ENCODE measurements at places on chromosomes 11 and 22. TPM values are rescaled to one million over a fixed set of nuclear protein-coding genes. Genes with fewer than 3 reads are reported as not detected.

LINC01488 gene
- polyA plus RNA-seq, result 0.06 TPM

RPS6KA4 gene
- 16.1 TPM for polyA plus RNA-seq

OR5D13 gene
- polyA plus RNA-seq, result not detected

LRFN4 gene
- polyA plus RNA-seq, result 40.3 TPM

TRPM5 gene
- 0.08 TPM for polyA plus RNA-seq

ZNF74 gene
- polyA plus RNA-seq, result 14.0 TPM

MMP12 gene
- polyA plus RNA-seq, result not detected

TMA7B gene
- polyA plus RNA-seq, result not detected

NTM gene
- polyA plus RNA-seq, result 10.4 TPM

DNA sequence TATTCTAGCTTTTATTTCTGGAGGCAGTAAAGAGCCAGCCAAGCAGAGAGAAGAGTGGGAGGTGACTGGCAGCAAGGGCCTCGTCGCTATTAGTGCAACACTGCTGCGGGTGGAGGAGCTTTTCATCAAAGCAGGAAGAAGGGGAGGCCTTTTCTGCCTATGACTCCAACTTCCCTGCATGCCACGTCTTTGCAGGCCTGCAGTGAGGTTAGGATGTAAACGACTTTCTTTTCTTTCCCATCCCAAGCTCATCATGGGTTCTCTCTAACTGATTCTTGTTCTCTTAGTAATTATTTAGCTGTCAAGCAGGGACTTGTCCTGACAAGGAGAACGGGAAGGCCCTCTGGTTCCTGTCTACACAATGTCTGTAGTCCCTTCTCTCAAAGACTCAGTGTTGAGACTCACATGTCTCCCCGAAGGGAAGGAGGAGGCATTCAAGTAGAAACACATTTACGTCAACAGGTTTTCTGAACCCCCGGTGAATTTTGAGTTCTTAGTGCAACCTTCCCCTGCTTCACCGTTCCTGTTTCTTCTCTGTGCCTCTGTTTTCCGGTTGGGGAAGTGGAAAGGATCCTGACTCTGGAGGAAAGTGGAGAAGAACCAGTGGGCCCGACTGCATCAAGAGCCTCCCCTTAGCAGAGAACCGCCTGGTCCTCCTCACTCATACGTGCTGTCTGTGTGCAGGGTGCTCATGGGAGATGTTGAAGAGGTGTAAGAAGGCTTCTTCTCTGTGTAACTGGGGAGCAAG is 56.9 kb downstream of the PACS1 start:
- DNase-seq, result peak; percentile 69

DNA sequence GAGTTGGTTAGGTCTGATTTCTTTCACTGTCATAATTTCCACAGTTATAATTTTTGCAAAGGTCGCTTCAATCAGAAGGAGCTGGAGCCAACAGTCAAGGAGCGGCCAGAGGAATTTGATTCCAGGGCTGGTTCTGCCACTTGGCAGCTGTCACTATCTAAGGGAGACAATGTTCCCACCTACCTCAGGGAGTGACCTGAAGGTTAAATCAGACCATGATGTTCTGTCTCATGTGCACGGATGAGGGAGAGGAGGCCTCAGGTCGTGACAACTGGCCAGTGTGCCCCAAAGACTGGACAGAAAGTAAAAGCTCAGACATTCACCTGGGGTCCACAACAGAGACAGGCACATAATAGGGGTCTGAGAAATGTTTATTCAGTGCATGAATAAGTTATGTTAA is 7.6 kb downstream of the MRGPRD start:
- no peak for DNase-seq

DNA sequence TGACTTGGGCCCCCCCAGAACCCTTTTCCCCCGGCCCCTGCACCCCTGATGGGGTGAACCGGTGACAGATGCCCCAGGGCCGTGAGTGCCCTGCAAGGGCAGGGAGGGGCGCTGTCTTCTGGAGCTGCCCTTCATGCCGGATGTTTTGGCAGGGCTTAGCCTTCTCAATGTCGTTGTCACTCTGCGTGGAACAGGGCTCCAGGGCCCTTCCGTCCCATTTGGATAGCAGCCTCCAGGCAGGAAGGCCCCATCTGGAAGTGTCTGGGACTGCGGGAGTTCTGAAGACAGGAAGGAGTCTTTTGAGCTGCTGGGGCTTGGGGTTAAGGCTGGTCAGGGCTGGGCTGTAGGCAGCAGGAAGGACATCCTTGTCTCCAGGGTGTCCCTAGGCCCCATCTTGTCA is 4.6 kb downstream of the FRMD8 start:
- no peak for DNase-seq

GRCh38 chr11:71563406-71563805 is 2.0 kb upstream of the KRTAP5-10 start:
- DNase-seq, result no peak

GRCh38 chr22:21865041-21865440 is 2.4 kb downstream of the MAPK1 start:
- peak; percentile 56 for DNase-seq

DNA sequence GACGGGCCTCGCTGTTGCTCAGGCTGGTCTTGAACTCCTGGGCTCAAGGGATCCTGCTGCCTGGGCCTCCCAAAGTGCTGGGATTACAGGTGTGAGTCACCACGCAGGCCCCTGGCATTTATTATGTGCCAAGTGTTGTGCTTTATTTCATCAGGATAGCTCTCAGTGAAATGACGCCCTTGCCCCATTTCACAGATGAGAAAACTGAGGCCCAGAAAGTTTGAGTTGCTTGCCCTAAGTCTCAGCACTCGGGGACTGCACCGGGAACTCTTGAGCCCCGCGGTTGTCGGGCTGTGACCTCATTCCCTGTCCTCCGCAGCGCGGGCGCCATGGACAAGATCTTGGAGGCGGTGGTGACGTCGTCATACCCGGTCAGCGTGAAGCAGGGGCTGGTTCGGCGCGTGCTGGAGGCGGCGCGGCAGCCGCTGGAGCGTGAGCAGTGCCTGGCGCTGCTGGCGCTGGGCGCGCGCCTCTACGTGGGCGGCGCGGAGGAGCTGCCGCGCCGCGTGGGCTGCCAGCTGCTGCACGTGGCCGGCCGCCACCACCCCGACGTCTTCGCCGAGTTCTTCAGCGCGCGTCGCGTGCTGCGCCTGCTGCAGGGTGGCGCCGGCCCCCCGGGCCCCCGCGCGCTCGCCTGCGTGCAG is 7.3 kb downstream of the USP35 start:
- no peak for DNase-seq

- no peak for DNase-seq
Measured at GRCh38 chr11:1571760-1572196, 293 bp downstream of the DUSP8 start.

DNA sequence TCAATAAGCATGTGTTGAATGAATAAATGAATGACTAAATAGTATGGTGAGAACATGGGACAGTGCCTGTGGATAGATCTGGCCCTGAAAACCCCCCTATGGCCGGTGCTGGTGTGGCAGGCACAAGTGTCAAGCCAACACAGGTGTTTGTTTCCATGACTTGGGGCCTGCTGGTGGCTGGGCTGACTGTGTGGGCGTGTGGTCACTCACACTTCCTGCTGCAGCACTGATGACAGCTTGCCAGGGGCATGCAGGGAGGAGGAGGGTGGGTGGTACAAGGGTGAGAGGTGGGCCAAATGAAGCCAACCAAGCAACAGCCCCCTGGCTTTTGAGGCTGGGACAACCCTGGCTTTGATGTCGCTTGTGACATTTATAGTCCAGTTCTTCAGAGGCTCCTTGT is 30.3 kb upstream of the ABCC8 start:
- DNase-seq, result no peak

DNA sequence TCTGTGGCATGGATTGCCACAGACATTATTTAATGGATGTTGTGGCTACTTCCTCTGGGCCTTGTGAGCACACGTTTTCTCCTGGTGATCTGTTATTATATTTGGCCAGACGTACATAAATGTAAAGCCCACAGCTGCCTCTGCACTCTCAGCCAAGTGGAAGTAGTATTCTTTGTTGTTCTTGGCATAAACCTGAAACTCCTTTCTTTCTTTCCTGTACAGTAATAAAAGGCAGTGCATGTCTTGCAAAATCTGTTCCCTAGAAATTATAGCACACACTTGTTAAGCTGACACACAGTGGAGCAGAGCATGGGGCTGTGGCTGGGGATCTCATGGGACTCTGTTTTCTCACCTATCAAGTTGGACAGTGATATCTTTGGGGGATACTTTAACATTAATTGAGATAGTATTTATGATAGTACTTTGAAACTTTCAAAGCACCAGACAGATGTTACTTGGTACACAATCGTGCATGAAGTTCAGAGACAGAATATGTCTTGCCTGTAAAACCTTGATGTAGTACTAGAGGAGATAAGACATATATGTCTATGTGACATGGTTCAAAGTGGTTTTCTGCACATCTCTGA is 20.9 kb downstream of the PANX1 start:
- no peak for DNase-seq

GRCh38 chr22:19133561-19133960 is 2.5 kb downstream of the TSSK2 start:
- no peak for DNase-seq

DNA sequence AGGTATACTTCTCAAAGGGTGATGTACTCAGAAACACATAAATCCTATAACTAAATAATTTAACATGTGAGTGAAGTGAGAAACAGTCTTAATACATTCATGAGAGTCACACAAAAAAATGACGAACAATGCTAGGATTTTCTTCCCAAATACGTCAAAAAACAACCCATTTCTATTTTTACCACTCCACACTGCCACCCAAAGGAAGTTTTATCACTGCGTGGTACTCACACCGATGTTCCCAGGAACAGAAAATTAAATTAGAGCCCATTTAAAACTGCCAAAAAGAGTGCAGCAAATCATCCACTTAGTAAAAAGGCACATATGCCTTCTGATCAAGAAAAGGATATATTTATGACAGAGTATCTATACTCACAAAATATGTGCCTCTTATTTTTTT is 710.9 kb upstream of the FAT3 start:
- DNase-seq, result peak; percentile 11

- no peak for DNase-seq
Measured at GRCh38 chr11:10514202-10514601, 26.8 kb downstream of the RNF141 start.

- no peak for DNase-seq
Measured at GRCh38 chr11:100715165-100715761, 28.2 kb downstream of the ARHGAP42 start.

- no peak for DNase-seq
Measured at GRCh38 chr11:11077898-11078297, 220.0 kb upstream of the ZBED5 start.

DNA sequence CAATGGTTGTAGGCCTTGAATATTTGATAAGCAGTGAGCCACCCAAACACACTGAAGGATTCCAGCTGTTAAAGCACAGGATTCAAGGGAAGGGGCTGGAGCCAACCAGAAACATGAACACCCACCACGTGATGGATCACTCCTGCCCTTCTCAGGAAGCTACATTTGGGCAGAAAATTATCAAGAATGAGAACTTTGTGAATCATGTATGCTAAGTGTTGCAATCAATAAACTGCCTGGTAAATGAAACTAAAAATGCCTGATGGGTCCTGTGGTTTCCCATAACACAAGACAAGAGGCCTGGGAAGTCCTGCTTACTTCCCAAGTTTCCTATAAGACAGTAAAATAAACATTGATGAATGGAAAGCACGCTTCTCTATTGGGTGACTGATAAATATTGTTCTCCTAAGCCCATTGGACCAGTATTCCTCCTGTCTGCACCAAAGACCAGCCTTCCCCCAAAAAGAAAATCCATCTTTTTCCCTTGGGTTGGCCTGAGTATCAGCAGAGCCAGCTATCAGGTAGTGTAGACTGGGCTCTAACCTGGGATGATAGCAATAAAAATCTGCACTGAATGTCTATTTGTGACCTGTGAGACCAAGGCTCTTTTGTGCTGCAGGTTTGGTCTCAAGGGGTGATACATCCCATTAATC is 98.4 kb downstream of the CCDC83 start:
- no peak for DNase-seq

DNA sequence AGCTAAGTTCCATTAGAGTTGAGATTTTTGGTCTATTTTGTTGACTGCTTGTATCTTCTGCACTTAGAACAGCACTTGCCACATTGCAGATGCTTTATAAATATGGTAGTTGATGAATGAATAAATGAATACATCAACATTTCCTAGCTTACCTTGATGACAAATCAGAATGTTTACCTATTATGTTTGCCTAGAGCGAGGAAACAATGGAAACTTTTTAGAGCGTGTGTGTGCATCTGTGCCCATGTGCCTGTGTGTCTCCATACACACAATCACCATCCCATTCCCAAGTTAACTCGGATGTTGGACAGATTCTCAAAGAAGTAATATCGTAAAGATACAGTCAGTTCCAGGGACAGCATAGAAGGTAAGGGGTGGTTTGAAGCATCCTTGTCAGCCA is 139.1 kb downstream of the DBX1 start:
- no peak for DNase-seq

DNA sequence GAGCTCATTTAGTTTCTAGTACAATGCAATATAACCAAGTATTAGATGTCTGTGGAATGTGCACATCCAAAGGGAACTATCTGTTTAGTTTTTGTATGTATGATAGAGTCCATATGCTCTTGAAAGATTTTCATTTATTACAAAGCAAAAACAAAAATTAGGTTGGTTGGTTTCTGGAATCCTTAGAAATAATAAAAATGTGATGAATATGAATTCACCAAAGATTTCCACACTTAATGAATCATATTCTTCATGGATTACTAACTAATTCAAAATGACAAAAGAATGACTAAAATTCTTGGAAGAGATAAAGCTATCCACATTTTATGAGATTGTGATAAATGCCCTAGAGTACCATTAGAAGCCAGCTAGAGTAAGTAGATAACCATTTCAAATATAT is 261.1 kb downstream of the SBF2 start:
- no peak for DNase-seq

- DNase-seq, result no peak
Measured at GRCh38 chr22:31911565-31912406, 32.5 kb upstream of the YWHAH start.

DNA sequence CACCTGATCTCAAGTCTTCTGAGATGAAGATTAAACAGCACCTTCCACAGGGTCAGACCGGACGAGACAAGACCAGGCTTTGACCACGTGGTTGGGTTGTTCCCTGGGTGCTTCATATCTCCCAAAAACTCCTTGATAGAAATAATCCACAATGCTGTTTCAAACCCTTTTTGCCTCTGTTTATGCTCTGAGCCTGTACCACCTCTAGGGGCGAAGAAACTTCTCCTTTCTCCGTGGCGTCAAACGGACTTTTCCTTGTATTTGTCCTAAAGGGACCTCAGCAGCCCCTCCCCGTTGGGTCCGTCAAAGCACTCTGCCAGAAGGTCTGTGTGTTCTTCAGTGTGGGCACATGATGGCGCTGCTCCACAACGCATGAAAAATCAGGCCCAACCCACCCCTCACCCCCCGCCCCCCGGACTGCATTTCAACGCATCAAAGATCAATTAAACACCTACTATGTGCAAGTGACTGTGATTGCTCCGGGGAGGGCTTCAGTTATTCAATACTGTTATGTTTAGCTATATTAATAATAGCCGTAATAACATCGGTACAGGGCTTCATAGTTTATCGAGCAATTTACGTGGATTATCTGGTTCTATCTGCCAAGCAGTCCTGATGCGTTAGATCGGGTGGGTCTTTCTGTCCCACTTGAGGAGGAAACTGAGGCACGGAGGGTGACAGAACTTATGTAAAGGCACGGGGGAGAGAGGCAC is 17.3 kb upstream of the EIF3D start:
- DNase-seq, result peak; percentile 24

GRCh38 chr11:88359541-88359940 is 22.0 kb upstream of the CTSC start:
- no peak for DNase-seq

Data from hindlimb muscle (tissue), 1 donor.